Temporal lobe (tissue), 4 donors: ENCODE measurements at places on chromosomes 1 and 21. TPM values are rescaled to one million over a fixed set of nuclear protein-coding genes. Genes with fewer than 3 reads are reported as not detected.

OR2T10 gene
- total RNA-seq, result not detected

EXTL1 gene
- total RNA-seq, result 0.98 TPM

CCDC190 gene
- 0.98 TPM for total RNA-seq

SEMA6C gene
- 24.8 TPM for total RNA-seq

PRAMEF11 gene
- not detected for total RNA-seq

CD48 gene
- total RNA-seq, result not detected

RTCA gene
- 42.5 TPM for total RNA-seq

ETNK2 gene
- 17.0 TPM for total RNA-seq

MANEAL gene
- total RNA-seq, result 26.8 TPM

BARHL2 gene
- not detected for total RNA-seq

DYNLT5 gene
- total RNA-seq, result 6.4 TPM

ZNF683 gene
- total RNA-seq, result not detected

BTBD19 gene
- total RNA-seq, result 2.2 TPM

HCRTR1 gene
- 3.2 TPM for total RNA-seq

ACKR1 gene
- total RNA-seq, result 2.5 TPM

SLC35D1 gene
- total RNA-seq, result 9.3 TPM

PBX1 gene
- 238 TPM for total RNA-seq

RIPPLY3 gene
- under 0.01 TPM for total RNA-seq

TEX38 gene
- total RNA-seq, result not detected

MAP10 gene
- total RNA-seq, result 6.1 TPM
